Stimulated activated CD8-positive, alpha-beta memory T cell treated with anti-CD3 and anti-CD28 coated beads, Interleukin-4, amount 100 ng/mL, for 1 hour (primary cell): ENCODE measurements at places on chromosomes 2 and 18.

- no peak for DNase-seq
Observed at GRCh38 chr2:24824966-24825882, 32.0 kb downstream of the CENPO start.

GRCh38 chr2:222792001-222792611 lies 68.7 kb upstream of the ACSL3 start:
- DNase-seq = no peak

GRCh38 chr18:62205824-62206223 lies 18.8 kb downstream of the RELCH start:
- no peak for DNase-seq

- no peak for DNase-seq
Observed at GRCh38 chr2:102806250-102806837, 44.5 kb downstream of the TMEM182 start.

DNA sequence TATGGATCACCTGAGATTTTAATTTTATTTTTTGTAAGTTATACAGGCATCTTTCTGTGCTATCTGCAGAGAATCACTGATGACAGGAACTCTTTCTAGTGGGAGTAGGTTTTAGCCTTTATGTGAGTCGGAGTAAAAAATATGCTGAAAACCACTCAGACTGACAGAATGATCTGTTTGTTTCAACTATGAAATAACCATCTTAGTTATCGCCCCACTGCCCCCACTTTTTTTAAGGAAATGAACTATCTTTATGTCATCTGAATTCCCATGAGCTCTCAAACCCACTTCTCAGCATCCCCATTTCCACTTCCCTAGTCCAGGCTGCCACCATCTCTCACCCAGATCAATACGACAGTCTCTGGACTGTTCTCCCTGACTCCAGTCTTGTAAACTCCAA lies 38.9 kb downstream of the MRPL33 start:
- DNase-seq = no peak

- DNase-seq = no peak
Observed at GRCh38 chr2:11742317-11742701, 4.1 kb upstream of the LPIN1 start.

GRCh38 chr18:22517356-22517755 lies 99.6 kb upstream of the CTAGE1 start:
- DNase-seq = no peak

GRCh38 chr2:197925976-197926375 lies 121.6 kb downstream of the PLCL1 start:
- no peak for DNase-seq

- no peak for DNase-seq
Observed at GRCh38 chr2:137870682-137871081, 93.6 kb upstream of the HNMT start.

DNA sequence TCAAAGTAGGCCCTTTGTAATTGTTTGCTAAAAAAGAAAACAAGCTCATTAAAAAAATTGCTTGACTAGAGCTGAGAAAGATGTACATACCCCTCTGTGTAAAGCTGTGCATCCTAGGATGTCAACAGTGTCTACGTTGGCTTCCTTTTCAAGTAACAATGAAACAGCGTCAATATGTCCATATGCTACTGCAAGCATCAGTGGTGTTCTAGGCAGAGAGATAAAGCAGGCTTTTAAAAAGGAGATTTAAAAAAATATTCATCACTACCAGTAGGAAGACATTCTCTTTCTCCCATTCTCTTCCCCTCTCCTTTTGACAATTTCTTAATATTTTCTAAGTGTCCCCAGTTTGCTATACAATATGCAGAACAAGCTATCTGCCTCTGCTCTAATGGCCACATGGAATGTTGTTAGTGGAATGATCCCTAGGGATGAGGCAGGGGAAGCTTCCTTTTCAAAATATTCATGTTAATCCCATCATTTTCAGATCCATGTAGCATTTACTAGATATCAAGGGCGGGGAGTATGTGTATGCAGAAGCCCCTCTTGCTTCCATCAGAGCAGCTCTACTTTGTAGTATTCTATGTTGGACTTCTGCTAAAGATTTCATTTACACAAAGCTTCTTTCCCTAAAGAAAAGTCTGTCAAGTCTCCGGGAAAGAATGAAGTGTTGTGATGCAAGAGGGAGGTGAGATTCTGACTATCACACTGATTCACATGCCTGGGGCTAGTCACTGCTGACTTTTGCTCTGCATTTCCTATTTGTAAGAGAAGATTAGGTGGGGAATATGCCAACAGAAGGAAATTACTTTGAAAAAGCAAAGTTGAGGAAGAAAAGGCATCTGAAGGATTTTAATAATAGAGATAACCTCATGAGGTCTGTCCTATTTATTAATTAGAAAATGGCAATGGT lies 81.5 kb upstream of the PGAP1 start:
- DNase-seq = no peak

- no peak for DNase-seq
Observed at GRCh38 chr2:119160361-119160990, 1.9 kb upstream of the C1QL2 start.

DNA sequence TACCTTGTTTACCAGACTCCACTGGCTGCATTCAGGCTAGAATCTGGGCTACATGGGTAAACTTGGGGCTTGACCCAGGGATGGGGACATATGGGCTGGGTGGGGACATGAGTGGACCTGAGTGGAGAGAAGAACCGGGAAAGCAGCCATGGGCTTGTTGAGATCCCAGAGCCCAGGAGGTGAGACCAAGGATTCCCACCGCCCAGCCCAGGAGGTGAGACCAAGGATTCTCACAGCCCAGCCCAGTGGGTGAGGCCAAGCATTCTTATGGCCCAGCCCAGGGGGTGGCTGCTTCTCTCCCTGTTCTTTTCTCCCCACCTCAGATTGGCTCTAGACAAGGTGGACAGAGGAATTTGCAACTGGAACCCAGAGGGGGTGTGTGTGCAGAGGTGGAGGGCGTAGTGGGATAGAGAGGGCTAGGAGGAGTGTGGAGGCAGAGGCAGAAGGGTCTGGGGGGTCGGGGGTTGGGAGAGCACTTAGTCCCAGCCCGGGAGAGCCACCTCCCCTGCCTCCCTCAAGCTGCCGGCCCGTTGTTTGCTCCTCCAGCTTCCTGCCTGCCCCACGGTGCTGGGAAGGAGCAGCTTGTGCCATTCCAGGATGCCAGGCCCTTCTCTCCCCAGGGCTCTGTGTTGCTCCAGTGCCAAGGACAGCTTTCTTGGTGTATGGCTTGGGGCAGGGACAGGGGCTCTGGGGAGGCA lies 25.6 kb downstream of the GLI2 start:
- DNase-seq = no peak

DNA sequence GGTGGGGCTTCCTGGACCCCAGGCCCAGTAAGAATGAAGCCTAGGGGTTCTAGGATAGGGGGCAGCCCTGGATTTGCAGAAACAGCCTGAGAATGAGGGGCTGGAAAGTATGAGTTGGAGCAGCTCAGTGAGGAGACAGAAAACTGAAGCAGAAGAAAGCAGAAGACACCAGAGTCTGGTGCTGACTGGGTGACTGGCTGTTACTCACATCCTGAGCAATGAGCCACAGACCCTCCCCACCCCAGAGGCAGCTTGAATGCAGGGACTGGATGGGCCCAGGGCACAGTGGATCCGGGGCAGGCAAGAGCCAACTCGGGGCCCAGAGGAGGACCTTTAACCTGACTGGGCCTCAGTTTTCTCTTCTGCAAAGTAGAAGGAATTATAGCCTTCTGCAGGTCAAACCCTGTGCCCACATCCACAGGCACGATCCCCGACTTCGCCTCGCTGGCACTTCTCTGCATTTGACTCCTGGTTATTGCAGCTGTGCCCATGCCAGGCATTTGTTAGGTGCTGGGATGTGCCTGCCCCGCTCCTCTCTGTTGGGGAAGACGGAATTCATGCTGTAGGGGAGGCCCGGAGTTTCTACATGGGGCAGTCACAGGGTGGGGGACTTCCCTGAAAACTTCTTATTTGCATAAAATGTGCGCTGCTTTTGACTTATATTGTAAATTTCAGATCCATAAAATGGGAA lies 8.5 kb downstream of the STEAP3 start:
- DNase-seq = no peak

DNA sequence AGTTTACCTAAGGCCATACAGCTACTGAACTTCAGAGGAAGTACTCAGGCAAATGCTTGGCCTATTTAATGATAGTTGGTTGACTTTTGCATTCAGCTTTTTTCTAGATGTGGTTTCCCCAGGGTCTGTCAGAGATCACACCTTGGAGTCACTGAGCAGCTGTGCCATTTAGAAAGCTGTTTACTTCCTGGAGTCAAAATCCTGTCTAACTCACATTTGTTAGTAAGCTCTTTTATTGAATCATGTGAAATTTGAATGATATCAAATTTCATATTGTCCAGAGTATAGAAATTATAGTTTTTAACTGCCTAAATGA lies 7.6 kb upstream of the TRIB2 start:
- no peak for DNase-seq

DNA sequence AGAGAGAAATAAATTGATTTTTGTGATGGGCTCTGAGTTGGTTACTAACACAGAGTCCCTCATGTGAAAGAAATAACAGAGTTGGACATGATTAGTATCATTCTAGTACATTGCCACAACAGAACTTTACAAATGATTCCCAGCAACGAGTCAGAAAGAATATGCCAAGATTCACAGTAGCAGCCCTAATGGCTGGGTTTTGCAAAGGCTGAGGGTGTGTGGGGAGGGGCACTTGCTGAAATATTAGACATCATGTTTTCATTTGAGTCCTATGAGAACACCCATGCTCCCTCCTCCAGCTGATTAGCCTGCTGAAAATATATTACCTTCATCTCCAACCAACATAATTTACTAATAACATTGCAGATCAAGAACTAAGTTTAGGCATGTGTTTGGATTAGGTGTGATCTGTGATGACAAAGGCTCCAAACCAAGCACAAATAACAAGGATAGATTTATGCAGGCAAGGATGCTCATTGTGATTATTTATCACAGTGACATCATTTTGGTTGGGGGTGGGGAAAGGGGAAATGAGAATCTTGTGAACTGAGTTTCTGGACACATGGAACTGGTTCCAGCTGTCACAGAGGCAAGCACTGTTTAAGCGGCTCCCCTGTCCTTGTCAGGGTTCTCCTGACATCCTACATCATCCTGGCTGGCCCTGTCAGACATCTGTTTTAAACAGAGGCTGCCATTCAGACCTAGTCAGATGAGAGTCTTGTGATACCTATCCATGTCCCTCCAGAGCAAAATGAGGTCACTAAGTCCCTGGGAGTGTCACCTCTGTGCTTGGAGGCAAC lies 205.8 kb upstream of the NCKAP5 start:
- DNase-seq = no peak

DNA sequence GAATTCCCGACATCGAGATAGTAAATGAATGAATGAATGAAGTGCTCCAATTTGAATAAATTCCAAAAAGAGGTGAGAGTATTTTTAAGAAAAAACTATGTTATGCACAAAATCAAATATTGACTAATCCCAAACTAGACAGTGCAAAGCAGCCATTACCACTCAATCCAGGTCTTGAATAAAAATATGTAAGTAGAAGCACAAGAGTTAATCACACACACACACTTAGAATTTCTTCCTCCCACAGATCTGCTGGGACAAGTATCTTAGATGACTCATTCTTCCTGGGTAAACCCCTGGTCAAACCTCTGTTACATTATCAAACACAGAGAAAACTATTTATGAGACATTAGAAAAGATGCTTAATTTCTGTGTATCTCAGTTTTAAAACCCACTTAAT lies 102.0 kb downstream of the PLA2R1 start:
- no peak for DNase-seq

- no peak for DNase-seq
Observed at GRCh38 chr18:48295586-48296311, 113.4 kb downstream of the ZBTB7C start.

DNA sequence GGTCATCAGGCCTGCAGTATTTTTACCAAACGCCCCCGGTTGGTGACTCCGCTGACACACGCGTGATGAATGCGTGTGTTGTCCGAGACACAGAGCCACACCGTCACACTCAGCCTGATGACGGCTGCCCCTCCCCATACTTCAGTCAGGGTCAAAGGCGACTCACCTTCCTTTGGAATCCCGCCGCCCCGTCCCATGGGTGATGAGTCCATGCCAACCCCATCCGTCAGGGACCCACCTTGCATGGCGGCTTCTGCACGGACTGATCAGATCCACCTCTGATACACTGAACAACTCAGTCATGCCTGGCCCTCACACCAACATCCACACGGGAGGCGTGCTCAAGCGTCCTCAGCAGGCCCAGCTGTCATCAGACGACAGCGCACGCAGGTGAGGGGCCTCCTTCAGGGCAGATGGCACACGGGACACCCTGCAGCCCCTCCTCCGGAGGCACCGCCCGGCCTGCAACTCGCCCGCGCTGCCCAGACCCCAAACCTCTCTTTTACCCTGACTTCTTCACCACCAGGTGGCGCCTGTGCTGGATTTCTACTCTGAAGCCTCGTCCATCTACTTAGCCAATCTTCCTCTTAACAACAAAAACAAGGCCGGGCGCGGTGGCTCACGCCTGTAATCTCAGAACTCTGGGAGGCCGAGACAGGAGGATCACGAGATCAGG lies 89.2 kb downstream of the ZNF516 start:
- DNase-seq = no peak

GRCh38 chr18:37612524-37613252 lies 47.1 kb upstream of the CELF4 start:
- DNase-seq = no peak

- DNase-seq = no peak
Observed at GRCh38 chr18:1150344-1150743, 245.7 kb downstream of the ADCYAP1 start.

- DNase-seq = no peak
Observed at GRCh38 chr2:43724728-43725526, 48.7 kb upstream of the C1GALT1C1L start.

GRCh38 chr18:21115519-21116411 lies 4.2 kb upstream of the ROCK1 start:
- no peak for DNase-seq

DNA sequence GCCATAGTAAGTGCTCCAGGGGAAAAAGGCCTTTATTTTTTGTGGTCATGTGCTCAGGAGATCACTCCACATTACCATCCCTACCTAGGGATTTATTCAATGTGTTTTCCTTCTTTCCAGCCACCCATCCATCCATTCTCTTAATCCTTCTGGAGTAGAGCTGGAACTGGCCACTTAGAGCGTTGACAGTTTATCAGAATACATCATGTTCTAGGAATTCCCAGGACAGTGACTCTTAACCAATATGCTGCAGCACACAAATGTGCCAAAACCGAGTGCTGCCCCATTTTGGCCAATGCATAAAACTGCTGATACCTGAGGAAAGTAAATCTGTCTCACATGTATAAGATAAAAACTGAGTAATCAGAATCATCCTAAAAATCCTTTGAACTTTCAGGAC lies 63.7 kb downstream of the FARSB start:
- DNase-seq = no peak

GRCh38 chr2:135817951-135818350 lies 19.0 kb downstream of the LCT start:
- no peak for DNase-seq

DNA sequence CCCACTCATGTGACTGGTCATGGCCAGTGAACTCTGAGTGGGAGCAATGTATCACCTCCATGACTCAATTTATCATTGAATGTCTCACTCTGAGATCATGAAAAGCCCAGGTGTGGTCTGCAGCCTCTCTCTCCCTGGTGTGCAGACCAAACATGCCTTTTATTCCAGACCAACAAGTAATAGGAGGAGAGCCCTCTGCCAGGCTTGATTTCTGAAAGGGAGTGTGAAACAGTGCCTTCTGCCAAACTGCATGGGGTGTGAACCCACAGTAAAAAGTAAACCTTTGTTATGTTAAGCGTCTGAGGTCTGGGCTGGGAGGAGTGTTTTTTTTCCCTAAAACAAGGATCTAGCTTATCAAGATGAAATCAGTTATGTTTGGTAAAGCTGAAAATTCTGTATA lies 601.2 kb downstream of the ADCYAP1 start:
- DNase-seq = no peak
